ENCODE measurements at places on chromosomes 1 and 21.
A peak's percentile ranks its signal among the peaks of the same experiment; 100 is the strongest.

DNA sequence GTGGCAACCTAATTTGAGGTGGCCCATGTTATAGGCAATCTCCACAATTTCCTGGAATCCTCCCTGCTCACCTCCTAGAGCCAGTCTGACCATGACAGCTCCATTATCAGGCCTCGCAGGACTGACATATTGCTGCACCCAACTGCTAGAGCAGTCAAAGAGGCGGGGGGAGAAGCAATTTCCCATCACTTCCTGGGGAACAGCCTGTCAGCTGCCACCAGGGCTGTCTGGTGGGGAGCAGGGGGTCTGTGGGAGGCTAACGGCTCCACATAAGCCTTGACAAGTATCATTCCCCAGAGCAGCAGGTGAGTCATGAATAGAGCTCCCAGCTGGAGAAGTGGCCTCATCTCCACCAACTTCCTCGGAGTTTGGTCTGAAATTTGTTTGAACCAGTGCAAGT lies 322.9 kb downstream of the MATN1 start:
- no peak for DNase-seq

DNA sequence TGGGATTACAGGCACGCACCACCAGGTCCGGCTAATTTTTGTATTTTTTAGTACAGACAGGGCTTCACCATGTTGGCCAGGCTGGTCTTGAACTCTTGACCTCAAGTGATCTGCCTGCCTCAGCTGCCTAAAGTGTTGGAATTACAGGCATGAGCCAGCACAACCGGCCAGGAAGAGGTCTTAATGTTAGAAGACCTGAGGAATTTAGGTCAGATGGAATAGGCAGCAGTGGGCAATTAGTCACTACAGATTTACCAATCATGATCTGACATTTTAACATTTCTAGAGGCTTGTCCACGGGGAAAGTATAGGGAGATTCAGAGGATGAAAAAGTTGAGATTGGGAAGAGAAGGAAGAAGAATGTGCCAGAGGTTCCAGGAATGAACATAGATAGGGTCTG lies 8.9 kb upstream of the APP start:
- no peak for DNase-seq

- DNase-seq = no peak
These were observed 3.3 kb upstream of the TMEM240 start for GRCh38 chr1:1543706-1544099.

- no peak for DNase-seq
These were observed 50.2 kb upstream of the WASF2 start for GRCh38 chr1:27539901-27540861.

DNA sequence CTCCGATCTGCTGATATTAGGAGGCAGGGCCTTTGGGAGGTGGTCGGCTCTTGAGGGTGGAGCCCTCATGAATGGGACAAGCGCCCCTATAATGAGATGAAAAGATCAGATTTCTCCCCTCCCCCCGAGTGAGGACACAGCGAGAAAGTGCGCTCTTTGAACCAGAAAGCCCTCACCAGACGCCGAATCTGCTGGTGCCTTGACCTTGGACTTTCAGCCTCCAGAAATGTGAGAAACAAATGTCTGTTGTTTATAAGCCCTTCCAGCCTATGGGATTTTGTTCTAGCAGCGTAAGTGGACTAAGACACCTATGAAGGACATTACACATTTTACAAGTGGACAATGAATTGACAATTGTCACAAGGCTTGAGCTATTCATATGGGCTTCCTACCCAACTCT lies 80.2 kb downstream of the RIPK4 start:
- DNase-seq = no peak

DNA sequence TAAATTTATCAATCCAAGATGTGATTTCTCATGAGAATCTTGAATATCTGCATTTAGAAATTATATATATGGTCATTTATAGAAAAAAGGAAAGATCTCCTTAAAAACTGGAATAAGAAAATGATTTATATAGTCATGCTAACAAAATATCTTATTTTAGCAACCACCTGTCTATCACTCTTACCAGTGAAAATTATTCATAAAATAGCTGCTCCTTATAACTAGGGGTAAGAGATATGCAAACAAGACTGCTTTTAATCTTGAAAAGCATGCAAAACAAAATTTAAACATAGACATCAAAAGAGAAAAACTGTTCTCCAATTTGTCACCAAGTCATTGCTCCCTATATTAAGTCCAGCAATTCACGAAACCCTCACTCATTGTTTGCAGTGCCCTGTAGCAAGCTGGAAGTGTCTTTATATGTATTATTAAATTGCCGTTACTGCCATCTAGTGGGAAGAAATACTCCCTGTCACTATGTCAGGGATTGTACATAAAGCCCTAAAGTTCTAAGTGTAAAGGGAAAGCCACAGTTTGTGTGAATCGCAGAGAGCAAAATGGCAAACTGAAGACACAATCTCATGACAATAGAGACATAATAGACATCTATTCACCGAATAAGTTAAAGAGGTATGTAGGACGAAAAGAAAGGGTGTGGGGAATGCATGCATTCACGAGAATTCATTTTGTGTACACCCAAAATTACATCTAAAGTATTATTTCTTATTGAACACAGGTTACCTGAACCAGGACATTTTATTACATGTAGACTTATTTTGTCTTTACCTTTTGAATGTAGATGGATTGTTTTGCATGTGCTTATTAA lies 600.5 kb downstream of the USP25 start:
- DNase-seq = peak; percentile 59

DNA sequence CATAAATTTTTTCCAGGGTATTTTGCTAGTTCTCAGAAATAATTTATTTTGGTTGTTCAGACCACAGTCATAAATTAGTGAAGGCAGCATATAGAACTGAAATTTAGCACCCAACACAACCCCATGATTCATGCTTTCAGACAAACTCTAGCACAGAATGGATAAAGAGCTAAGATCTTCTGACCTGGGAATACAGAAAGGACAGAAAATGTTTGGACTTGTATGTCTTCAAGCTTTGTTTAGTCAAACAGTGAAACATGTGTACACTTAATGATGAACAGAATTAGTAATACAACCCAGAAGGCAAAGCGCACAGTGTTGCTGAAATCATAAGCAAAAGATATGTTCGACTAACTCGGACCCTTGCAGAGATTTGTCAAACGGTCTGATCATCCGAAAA lies 205.6 kb downstream of the APP start:
- DNase-seq = no peak

DNA sequence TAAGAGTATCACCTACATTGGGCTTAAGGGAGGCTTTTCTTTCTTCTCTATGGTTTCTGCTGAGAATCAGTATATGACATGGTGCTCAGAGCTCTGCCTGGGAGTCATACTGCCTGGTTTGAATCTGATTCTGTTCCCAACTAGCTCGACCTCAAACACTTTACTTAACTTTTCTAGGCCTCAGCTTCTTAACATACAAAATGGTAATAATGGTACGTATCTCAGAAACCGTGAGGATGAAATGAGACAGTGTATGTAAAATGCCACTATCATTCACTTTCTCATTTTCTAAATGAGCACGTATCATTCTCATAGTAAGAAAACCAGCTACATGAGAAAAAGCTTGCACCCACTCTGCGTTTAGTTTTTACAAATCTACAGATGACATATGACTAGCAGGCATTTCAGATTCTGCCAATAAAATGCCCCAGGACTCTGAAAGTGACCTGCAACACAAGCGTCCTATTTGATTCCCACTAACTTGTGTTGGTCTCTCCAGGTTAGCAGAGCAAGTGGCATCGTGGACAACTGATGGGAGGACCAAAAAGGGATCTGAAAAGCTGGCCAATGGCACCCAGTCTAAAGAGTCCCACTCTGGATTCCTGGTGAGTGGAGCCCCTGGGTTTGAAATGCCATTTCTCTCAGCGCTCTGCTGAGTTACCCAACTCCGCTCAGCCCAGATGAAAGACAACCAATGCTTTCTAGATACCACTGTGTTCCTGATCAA lies 6.1 kb downstream of the CTNNBIP1 start:
- no peak for DNase-seq

- DNase-seq = no peak
These were observed 276.7 kb downstream of the ZP4 start for GRCh38 chr1:237613984-237614383.

GRCh38 chr1:27487966-27488884 lies 1.7 kb downstream of the WASF2 start:
- no peak for DNase-seq

DNA sequence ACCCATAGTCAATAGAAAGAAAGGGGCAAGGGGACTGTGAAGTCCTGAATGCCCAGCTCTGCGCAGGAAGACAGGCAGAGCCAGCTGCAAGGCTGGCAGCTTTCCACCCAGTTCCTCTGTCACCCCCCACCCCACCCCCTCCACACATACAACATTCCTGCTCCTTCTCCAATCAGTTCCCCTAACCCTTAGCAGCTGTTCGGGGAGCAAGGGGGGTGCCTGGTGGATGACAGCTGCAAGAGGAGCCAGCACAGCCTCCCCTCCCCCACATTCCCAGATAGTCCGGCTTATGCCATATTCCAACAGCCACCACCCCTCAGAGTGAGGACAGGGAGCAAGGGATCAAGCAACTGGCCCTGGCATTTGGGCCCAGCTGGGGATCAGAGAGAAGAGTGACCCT lies 9.7 kb downstream of the ARHGEF2 start:
- DNase-seq = no peak

GRCh38 chr1:29255134-29255666 lies 18.9 kb downstream of the PTPRU start:
- DNase-seq = no peak

- DNase-seq = no peak
These were observed 24.6 kb downstream of the RNF223 start for GRCh38 chr1:1049318-1050165.

DNA sequence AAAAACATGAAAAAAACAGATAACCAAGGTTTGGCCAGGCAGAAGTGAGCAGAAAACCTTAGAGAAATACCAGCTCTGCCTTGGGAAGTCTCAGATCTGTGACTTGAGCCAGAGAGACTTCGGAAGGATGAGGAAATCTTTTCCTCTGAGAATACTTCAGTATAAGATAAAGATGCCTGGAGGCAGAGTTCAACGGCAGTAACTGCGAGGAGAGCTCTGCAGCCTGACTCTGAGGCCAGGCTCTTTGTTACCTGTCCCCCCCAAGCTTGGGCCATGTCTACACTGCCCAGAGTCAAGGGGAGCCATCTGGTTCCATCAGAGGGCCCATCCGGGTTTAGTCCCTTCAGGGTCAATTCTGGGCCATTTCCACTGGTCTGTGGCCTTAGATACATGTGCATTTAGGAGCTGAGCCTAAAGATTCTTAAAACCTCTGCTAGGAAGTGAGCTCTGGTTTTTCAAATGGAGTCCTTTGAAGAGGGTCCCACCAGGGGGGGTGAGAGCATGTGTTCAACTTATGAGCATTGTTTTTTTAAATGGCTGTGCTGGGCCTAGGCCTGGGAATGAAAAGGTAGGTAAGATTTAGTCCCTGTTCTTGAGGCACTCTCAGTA lies 8.7 kb downstream of the KIRREL1 start:
- no peak for DNase-seq

GRCh38 chr21:42850866-42851391 lies 28.4 kb downstream of the WDR4 start:
- no peak for DNase-seq

DNA sequence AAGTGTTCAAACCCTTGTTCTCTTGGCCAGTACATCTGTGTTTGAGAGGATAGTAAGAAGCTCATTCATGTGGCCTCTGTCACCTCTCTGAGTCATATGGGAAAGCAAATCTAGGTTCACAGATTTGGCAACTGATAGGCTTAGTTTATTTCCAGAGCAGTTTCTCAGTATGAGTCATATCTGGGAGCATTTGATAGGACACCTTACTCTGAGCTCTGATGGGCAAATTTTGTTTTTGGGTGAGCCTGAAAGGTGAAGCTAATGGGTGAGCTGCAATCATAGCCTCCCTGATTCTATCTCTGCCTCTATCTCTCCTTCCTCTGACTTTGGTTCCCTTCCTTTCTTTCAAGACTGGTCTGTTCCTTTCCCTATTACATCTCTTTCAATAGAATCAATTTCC lies 134.4 kb downstream of the S1PR1 start:
- no peak for DNase-seq

GRCh38 chr21:31634993-31635392 lies 24.5 kb upstream of the SOD1 start:
- DNase-seq = no peak

GRCh38 chr1:228853637-228854036 lies 118.4 kb downstream of the RHOU start:
- DNase-seq = no peak

GRCh38 chr21:42818328-42818749 lies 61.0 kb downstream of the WDR4 start:
- DNase-seq = peak; percentile 14

GRCh38 chr1:108708691-108709660 lies 3.7 kb upstream of the FNDC7 start:
- no peak for DNase-seq

DNA sequence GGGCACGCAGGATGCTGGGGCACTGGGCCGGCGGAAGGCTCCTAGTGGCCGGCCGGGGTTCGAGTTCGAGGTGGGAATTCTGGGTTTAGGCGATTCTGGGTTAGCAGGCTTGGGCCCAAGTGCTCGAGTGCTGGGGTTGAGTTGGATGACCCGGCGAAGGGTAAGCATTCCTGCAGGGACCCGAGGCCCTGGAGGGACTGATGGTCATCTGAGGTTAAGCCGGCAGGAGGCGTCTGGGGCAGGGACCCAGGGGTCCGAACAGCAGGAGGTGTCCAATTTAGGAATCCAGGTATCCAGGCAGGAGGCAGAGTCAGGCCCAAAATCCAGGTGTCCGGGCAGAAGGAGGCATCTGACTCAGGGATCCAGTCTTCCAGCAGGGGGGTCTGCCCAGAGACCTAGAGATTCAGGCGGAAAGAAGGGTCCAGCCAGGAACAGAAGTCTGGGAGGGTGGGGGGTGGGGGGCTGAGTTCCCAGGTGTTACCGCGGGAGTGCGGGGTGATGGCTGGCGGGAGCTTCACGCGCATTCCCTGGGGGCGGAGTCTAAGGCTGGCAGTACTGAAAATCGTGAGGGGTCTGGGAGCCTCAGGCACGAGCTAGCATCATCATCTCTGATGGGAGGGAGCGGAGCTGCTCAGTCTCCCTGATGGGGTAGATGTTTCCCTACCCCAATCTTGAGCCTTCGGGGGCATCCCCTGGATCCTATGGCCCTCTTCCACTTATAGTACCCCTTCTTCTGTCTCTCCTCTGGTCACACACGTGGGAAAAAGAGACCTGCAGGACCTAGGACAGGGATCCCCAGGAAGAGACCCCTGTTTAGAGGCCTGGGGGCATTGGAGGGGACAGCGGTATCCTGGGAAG lies 585 bp downstream of the GPR3 start:
- no peak for DNase-seq

DNA sequence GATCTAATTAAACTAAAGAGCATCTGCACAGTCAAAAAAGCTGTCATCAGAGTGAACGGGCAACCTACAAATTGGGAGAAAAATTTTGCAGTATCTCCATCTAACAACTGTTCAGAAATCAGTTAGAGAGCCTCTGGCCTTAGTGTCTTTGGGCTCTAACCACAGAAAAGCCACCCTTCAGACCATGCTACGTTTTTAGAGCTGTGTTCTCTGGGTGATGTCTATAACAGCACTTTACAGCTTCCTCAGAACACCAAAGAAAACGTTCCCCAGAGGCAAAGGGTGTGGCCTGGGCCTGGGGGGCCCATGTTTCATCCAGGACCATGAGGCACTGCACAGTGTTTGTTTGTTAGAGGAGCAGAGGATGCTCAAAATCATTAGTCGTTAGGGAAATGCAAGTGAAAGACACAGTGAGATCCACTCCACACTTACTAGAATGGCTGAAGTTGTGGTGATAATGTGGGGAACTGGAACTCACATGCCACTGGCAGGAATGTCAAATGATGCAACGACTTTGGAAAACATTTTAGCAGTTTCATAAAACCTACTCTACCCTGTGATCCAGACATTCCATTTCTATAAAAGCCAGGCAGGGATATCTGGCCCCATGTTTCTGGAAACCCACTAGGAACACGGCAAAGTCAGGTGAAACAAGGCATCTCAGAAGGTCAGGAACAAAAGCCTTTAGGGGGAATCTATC lies 250.4 kb upstream of the HOOK1 start:
- no peak for DNase-seq
